ENCODE measurements at places on chromosomes 1 and 21. TPM values are rescaled to one million over a fixed set of nuclear protein-coding genes. Genes with fewer than 3 reads are reported as not detected.

OTUD7B gene
- total RNA-seq = 23.5 TPM

- no peak for DNase-seq
Observed at GRCh38 chr1:231611111-231611510, 15.5 kb upstream of the DISC1 start.

RLF gene
- total RNA-seq = 19.2 TPM

DNA sequence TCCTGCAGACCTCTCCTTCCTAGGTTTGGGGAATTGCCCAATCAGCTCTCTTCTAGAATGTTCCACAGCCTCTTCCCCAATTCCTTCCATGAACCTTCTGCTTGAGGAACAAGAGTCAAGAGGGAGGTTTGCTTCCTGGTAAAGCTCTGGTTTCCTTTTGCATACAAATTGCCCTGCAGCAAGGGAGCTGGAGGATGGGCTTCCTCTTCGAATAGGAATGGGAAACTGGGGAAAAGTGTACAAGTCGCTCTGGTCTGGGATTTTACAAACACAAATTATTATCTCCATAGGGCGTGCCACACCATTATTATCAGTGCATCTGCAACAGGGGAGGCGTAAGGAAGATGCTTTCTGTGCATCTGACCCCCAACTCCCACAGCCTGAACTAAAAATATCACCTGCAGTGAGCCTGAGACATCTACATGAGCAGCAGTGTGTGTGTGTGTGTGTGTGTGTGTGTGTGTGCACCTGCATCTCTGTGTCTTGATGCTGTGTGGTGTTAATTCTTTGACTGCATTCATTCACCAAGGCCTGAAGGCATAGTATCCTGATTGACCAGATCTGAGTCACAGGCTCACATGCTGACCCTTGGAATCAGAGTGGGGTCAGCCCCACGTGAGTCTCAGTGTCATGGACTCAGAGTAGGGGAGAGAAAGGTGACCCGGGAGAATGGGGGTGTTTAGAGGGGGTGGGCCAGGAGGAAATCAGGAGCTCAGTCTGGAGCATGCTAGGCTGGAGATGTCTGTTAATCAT lies 272.9 kb downstream of the KAZN start:
- no peak for DNase-seq

All from H9 (cell line).